ENCODE measurements at places on chromosomes 3 and 15. TPM values are rescaled to one million over a fixed set of nuclear protein-coding genes. Genes with fewer than 3 reads are reported as not detected.

ISG20 gene
- total RNA-seq, result 151 TPM

ITGA11 gene
- 0.39 TPM for total RNA-seq

GALNT15 gene
- not detected for total RNA-seq

HDAC11 gene
- 0.87 TPM for total RNA-seq

TLR9 gene
- 0.79 TPM for total RNA-seq

MUC13 gene
- total RNA-seq, result not detected

RBMS3 gene
- total RNA-seq, result 0.29 TPM

NAALADL2 gene
- 0.39 TPM for total RNA-seq
